ENCODE measurements at places on chromosomes 3 and 15.

DNA sequence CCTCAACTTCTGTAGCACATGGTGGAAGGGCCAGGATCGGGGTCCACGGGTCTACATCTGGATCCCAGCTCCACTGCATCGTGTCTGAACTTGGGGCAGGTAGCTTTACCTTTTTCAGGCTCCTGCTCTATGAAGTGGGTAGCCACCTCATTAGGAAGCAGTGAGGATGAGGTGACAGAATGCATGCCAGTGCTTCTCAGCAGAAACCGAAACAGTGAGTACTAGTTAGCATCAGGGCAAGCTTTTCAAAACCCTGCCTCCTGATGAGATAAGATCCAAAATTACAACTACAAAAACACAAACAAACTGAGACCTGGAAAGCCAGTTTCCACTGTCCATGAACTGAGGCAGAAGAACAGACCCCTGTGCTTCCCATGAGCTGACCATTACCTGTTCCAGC, 77.4 kb downstream of the ANXA2 start:
- no peak for DNase-seq

- DNase-seq: peak; percentile 1
Observed at GRCh38 chr3:121152573-121152972, 244.6 kb downstream of the STXBP5L start.

DNA sequence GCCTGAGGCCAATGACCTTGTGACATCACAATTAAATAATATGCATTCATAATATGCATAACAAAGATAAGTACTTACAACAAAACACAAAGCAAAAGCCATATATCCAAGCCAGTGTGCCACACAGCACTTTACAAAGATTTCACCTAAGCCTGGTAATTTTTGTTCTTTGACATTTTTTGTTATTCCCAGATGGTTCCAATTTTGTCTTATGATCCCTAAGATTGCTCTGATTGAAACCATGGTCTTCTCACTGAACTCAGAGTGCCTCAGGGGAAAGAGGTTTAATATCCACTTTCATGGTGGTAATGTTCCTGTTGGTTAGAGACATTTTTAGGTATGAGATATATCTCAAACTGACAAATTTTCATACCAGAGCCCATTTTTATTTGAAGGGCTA, 29.1 kb downstream of the RETNLB start:
- no peak for DNase-seq

DNA sequence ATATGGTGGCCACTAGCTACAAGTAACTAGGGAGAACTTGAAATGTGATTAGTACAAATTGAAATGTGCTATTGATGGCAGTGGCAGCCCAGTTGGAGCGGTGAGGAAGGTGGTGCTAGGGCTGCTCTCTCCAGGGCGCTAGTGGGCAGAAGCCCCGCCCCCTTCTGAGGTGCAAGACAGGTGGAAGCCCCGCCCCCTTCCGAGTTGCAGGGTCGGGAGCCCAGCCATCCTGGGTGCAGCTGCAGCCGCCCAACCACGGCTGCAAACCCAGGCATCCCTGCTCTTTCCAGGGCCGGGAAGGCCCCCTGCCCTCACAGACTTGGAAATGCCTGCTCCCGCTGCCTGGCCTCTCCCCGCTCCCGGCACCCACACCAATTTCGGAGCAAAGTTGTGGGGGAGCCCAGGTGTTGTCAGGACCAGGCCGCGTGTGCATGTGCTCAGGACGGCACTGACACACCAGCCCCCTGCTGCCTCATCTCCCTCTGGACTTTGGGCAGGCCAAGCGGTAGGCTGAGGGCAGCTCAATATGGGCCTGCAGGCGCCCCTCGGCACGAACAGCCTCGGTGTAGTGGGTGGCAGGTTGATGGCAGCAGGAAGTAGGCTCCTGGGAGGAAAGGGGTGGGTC, 10.0 kb downstream of the ATR start:
- no peak for DNase-seq

DNA sequence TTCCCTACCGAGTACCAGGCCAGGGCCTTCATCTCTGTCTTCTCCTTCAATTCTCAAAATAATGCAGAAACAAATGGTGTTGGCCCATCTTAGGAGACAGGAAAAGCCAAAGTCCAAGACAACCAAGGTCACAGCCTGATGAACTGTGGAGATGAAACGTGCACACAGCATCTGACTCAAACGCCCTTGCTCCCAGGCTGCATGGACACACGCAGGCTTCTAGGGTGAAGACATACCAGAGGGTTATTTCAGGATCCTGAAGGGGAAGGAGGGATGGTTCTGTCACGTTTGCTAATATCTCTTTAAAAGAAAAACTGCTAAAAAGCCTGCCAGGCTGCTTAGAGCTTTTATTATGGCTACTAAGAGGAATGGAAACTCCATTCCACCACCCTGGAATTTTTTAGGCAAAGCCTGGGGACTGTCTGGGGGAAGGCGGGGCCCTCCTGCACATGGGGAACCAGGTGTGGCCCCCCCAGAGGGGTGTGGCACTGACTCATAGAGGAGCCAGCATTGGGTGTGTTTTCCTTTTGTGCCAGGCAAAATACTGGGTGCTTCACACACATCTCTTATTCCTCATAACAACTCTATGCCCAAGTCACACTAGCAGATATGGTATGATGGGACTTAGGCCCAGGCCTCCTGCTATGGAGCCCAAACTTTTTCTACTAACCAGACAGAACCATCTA, 62.9 kb downstream of the UMPS start:
- peak; percentile 90 for DNase-seq

DNA sequence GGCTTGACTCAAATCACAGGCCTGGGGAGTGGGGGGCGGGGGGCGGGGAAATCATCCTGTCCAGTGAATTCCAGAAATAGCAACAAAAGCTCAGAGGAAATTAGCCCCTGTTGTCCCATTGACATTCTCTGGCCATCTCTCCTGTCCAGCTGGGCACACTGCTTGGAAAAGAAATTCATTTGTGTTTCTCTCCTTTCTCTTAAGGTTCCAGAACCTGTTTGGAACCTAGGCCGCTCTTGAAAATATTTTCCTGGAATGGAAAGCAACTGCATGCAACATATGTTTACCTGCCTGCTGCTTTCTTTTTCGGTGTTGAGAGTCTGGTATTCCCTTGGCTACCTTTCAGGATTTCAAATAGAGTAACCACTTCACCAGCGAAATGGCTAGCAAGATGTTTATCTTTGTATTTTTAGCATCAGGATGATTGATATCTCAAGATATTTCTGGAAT, 169.0 kb downstream of the GHSR start:
- no peak for DNase-seq

DNA sequence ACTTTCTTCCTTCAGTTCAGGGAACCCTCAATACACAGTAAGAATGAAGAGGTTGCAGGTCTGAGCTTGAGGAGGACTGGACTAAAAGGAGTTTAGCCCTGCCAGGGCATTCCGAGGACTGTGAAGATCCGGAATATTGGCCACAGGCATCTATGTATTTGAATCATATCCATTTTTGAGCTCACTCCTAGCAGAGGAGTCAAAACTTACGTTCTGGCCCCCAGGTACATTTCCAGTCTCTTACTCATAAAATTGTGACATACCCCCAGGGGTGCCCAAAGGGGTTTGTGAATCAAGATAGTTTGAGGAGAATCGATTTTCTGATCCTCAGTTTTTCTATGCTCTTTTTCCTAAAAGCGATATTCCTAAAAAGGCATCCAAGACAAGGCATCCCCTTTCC, 27.6 kb upstream of the SRP14 start:
- DNase-seq: peak; percentile 33
